COR-L47 (cell line): ENCODE measurements at places on chromosomes 12 and 14.

- peak; percentile 69 for DNase-seq
Observed at GRCh38 chr12:95218150-95219133, 835 bp downstream of the VEZT start.

DNA sequence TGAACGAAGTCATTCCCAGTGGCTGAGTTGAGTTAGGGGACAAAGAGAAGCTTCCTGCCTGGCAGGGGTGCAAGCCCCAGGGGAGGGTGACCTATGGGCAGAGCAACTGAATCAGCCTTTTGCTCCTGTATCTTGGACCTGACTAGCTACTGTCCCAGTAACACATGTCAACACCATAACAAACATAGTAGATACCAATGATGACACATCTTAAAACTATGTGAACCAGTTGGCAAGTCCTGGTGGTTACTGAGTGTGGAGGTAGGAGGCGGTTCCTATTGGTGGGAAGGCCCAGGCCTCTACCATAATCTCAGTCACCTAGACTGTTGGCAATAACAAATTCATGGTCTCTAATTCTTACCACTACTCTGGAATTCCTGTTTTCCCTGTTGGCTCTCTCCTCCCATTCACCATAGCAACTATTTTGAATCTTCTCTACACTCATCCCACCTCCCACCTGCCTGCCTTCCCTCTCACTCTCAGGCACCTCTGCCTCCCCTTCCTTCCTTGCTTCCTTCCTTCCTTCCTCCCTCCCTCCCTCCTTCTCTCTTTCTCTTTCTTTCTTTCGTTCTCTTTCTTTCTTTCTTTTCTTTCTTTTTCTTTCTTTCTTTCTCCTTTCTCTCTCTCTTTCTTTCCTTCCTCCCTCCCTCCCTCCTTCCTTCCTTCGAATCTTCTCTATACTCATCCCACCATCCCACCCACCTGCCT, 8.1 kb upstream of the P2RX7 start:
- DNase-seq = no peak

GRCh38 chr14:81400202-81400678, at the start of gene STON2:
Gene STON2 (minus strand): TSS chr14:81400324. CDS start chr14:81398382, 1,942 bp downstream.
- no peak for DNase-seq

DNA sequence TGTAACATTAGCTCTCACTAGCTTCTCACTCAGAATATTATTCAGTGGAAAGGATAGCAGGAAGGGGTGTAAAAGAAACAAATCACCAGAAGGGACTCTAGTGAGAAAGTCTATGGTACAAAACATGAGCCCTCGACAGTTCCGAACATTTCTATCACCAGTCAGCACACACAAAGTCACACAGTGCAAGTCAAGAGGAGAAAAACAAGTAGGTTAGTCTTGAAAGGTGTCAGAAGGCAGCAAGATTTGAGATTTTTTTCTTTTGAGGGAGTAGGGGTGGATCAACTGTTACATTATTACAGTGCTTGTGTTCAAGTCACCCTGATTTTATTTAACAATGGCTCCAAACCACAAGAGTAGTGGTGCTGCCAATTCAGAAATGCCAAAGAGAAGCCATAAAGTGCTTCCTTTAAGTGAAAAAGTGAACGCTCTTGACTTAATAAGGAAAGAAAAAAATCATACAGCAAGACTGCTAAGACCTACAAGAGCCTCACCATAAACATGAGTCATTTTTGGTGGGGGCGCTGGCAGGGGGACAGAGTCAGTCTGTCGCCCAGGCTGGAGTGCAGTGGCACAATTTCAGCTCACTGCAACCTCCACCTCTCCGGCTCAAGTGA, 42.3 kb downstream of the GNS start:
- DNase-seq = no peak

GRCh38 chr12:46580445-46580844, 207.9 kb upstream of the SLC38A2 start:
- DNase-seq = no peak

DNA sequence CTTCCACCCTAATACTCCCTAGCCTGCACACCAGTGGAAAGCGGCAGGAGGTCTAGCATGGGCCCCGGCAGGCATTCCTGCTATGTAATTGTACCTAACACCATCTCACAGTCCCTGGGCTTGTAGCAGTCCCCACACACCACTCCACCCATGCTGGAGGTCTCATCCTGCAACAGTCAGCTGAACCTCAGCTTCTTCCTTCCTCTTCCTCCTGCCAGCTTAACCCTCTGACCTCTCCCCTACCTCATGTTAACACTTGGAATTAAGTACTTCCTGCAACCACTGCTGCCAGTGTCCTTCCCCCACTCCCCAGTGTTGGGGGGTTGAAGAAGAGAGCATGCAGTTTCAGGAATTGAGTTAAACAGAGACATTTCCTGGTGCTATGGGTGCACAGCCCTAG, 7.6 kb downstream of the ADCY4 start:
- no peak for DNase-seq

GRCh38 chr14:61536661-61537562, 158.4 kb upstream of the HIF1A start:
- DNase-seq = no peak

DNA sequence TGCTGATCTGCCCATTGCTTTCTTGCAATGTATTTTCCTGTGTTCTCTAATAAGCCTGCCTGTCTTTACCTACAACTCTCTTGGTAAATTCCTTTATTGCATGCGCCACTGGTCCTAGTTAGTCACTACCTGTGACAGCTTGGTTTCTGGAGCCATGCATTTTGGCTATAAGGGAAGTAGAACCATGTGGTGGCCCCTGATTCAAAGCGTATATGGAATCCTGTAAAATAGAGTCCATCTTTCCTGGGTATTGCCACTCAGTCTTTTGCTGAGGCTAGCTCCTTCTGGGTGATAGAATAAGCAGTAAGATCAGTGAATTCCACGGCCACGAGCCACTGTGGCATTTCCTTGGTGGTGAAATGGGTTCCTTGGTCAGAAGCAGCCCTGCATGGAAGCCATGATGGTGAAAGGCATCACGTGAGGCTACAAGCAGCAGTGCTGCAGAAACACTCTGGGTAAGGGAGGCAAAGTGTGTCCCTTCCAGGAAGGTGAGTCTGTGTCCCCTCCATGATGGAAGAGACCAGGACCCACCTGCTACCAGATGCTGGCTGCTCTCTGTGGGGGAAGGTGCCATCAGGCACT, 19.6 kb downstream of the TNFAIP2 start:
- no peak for DNase-seq

- DNase-seq = peak; percentile 36
Observed at GRCh38 chr14:77157740-77158139, 16.1 kb upstream of the ZDHHC22 start.

GRCh38 chr12:121649322-121649721, 20.1 kb downstream of the MORN3 start:
- DNase-seq = no peak

DNA sequence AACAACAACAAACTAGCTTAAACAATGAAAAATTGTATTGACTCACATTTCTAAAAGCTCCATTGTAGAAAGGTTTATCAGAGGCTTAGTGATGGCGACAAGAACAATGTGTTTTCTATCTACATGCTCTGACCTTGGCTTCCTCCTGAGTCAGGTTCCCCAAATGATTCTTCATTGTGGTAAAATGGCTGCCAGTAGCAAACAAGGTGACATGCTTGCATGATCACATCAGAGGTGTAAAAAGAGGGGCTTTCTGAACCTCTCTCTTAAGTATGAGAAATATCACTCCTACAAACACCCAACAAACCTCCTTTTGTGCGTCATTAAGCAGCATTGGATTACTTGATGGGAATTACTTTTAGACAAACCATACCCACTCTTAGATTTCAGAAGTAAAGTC, 252.4 kb upstream of the SYT1 start:
- no peak for DNase-seq

- DNase-seq = no peak
Observed at GRCh38 chr12:1614360-1614759, 14.7 kb upstream of the WNT5B start.

DNA sequence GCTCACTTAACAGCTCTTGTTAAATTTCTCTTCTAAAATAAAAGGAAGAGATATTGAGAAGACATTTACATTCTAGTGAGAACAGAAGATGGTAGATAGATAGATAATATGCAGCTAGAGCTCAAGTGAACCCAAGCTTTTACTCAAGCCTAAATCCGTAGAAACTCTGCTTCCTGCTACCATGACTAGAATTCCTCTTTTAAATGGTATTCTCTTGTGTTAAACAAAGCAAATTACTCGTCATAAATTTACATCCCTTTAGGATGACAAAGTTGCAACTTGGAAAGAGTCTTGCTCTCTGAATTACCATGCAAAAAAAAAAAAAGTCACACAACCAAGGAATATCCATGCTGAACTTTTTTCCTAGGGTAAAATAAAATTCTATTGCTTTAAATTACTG, 160.7 kb upstream of the LRFN5 start:
- no peak for DNase-seq

DNA sequence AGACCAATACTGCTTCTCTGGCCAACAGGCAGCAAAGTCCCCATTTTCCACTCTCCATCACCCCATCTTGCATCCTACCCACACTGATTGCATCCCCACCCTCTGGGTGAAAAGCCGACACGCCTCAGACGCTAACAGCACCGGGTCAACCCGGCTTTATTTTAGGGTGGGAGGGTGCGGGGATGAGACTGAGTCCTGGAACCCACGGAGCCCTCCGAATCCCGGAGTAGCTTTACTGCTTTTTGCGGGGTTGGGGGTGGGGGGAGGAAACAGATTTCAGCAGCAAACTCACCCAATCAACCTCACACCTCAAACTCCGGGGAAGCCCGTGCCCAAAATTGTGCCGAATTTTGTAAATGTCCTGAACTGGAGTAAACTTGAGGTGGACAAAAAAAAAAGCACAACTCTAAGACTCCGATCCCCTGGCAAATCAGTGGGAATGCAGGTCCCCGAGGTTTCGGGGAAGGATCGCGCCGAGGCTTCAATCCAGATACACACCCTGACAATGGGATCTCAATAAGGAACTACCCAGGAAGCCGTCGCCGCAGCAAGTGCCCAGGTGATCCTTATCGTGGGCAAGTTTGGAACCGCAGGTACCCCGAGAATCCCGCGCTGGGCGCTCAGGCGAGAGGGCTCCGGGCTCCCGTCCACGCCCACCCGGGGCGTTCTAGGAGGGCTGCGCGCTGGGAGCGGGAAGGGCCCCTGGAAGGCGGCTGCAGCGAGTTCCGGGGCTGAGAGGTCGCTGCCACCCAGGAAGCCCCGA, 1.1 kb downstream of the GCH1 start:
- peak; percentile 62 for DNase-seq

DNA sequence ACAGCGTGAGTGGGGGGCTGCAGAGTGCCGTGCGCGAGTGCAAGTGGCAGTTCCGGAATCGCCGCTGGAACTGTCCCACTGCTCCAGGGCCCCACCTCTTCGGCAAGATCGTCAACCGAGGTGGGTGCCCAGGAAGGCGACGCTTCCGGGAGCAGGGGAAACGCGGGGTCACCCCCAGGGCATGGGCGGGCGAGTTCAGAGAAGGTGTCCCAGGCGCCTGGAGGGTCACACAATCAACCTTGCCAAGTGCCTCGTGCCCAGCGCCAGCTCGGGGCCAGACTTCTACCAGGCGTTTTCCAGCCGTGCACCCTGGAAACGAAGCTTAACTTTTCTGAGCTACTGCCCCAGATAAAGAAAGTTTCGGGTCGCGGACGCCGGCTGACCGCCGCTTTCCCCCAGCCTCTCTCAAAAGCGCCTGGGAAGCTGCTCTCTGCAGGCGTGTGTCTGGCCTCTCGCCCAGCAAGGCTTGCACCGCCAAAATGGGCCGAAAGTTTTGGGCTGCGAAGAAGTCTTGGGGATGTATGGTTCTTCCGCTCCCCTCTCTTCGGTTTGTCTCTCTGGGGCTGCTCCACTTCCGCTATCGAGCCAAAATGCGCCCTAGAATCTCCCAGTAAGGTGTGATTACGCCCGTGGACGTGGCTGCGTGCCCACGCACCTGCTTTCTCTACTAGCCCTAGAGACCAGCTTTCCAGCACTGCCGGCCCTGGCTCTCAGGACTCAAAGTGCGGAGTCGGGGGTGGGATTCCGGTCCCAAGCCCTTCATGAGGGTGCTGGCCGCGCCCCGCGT, 1.7 kb downstream of the WNT1 start:
- no peak for DNase-seq

GRCh38 chr12:15546102-15546701, 223.9 kb downstream of the PTPRO start:
- DNase-seq = no peak

DNA sequence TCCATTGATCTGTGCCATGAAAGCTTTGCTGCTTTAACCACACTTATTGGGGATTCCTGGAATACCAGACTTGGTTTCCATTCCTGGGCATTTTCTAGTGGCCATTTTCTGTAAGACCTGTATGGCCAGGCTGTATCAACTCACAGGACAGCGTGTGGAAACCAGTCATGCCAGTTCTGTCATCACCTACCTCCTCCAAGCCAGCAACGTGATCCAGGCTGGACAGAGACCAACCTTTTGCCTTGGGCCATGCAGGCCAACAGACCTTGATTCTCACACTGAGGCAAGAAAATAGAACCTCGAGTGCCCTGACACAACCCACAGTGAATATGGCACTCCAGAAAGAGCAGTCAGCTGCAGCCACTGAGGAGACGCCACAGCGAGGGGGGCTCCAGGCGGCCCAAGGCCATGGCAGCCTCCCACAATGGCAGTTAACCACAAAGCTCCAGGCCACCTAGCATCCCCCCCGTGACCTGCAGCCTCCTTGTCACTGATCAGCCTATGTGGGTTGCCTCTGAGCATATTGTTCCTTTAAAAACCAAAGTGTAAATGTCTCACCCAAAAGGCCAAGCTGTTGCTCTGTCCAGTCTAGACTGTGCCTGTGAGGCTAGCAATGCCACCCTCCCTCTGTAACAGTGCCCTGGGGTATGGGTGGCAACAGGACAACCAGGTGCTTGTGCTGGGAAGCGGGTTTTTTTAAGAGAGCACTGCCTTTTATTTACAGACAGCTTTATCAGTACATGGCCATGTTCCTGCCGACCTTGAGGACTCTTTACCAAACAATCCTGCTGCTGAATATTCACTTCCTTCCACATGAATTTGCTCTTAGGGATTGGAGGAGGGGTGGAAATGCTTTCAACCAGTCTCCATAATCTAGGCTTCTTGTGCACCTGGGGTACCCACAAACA, 168.7 kb upstream of the HIF1A start:
- no peak for DNase-seq

DNA sequence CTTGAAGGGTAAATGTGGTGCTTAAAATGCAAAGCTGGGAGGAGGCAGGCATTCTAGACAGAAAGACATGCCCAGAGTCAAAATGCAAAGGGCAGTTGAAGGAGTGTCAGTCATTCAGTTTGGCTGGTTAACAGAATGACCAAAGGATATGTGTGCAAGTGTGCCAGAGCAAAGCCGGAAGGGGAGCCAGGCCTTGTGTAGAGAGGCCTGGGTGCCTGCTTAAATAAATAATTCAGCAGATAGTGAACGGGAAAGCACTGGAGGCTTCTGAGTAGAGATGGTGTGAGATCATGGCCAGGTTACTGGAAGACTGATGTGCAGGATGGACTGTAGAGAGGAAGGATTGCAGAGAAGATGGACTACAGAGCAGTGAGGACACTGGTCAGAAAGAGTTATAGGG, 244.9 kb downstream of the PRKD1 start:
- DNase-seq = no peak
